ENCODE measurements at places on chromosomes 3 and 15. TPM values are rescaled to one million over a fixed set of nuclear protein-coding genes. Genes with fewer than 3 reads are reported as not detected.

Gene EXD1
- total RNA-seq = not detected

Gene KCNMB2
- not detected for total RNA-seq

Gene TAGLN3
- 0.33 TPM for total RNA-seq

Gene GABRG3
- not detected for total RNA-seq

Gene OCA2
- total RNA-seq = not detected

Gene CLDN1
- 0.33 TPM for total RNA-seq

Gene KBTBD8
- total RNA-seq = 16.8 TPM

Gene KLF15
- 0.19 TPM for total RNA-seq

Gene CORO2B
- total RNA-seq = 0.16 TPM

Gene DUOXA1
- not detected for total RNA-seq

Gene TMEM207
- not detected for total RNA-seq

Gene NTRK3
- total RNA-seq = 1.6 TPM

- DNase-seq = no peak
- H3K27ac ChIP-seq = no peak overlapping the region
- no peak overlapping the region for H3K4me3 ChIP-seq
- no peaks in the 10 kb centered on the region for H3K4me1 ChIP-seq
Observed at GRCh38 chr15:61116825-61117224, 112.3 kb downstream of the RORA start.

- H3K27me3 ChIP-seq = no peaks in the 10 kb centered on the region
- H3K4me1 ChIP-seq = peaks cover 4% of the 10 kb centered on the region
- H3K4me3 ChIP-seq = no peak overlapping the region
- no peak overlapping the region for H3K27ac ChIP-seq
- no peak for DNase-seq
Observed at GRCh38 chr3:129699199-129699598, 92.7 kb upstream of the PLXND1 start.

DNA sequence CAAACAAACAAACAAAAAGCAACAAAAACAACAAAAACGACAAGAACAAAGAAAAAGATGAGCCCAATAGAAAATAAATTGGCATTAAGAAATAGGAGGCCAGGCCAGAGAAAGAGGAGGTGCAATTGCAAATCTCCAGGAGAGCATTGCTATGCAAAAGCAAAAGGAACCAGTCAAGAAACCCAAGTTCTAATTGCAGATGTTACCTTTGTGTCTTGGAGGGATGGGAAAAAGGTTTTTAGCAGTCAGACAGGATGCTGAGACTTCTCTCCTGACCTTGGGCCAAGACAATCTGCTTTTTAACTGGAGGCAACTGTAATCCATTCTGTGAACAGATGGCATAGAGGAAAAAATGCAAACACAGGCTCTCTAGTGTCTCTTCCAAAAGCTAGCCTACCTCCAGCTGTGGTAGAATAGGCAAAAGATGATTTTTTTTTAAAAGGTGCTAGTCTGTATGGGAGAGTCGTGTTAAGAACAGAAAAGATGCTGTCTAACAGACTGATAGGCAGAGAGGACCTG is 56.4 kb downstream of the LSAMP start:
- no peak for DNase-seq
- H3K4me1 ChIP-seq = no peaks in the 10 kb centered on the region
- no peaks in the 10 kb centered on the region for H3K36me3 ChIP-seq
- H3K27me3 ChIP-seq = no peaks in the 10 kb centered on the region
- no peak overlapping the region for H3K27ac ChIP-seq
- H3K4me3 ChIP-seq = no peak overlapping the region

- no peak overlapping the region for H3K27ac ChIP-seq
- H3K4me1 ChIP-seq = peaks cover 5% of the 10 kb centered on the region
- peaks cover 37% of the 10 kb centered on the region for H3K27me3 ChIP-seq
- H3K4me3 ChIP-seq = no peak overlapping the region
- H3K36me3 ChIP-seq = no peaks in the 10 kb centered on the region
Observed at GRCh38 chr15:99062226-99062625, 42.7 kb upstream of the SYNM start.

GRCh38 chr3:49804141-49805041 is 1.3 kb downstream of the INKA1 start:
- H3K4me1 ChIP-seq = peaks cover 40% of the 10 kb centered on the region
- DNase-seq = no peak
- peak overlapping the region; percentile 26 for H3K27ac ChIP-seq
- H3K36me3 ChIP-seq = peaks cover 5% of the 10 kb centered on the region
- peaks cover 18% of the 10 kb centered on the region for H3K27me3 ChIP-seq
- H3K4me3 ChIP-seq = peak overlapping the region; percentile 80

GRCh38 chr15:31930967-31931366 is 99.3 kb upstream of the CHRNA7 start:
- no peaks in the 10 kb centered on the region for H3K36me3 ChIP-seq
- H3K27ac ChIP-seq = no peak overlapping the region
- peaks cover 3% of the 10 kb centered on the region for H3K27me3 ChIP-seq
- H3K4me1 ChIP-seq = no peaks in the 10 kb centered on the region

GRCh38 chr3:29202378-29202777 is 78.5 kb upstream of the RBMS3 start:
- H3K27me3 ChIP-seq = peaks cover 8% of the 10 kb centered on the region
- no peak overlapping the region for H3K4me3 ChIP-seq
- DNase-seq = no peak
- no peaks in the 10 kb centered on the region for H3K36me3 ChIP-seq

- no peaks in the 10 kb centered on the region for H3K27me3 ChIP-seq
- peaks cover 22% of the 10 kb centered on the region for H3K36me3 ChIP-seq
- peaks cover 2% of the 10 kb centered on the region for H3K4me1 ChIP-seq
Observed at GRCh38 chr3:171427771-171428320, 32.4 kb downstream of the TNIK start.

GRCh38 chr15:83659417-83659812 is 5.5 kb downstream of the ADAMTSL3 start:
- peaks cover 13% of the 10 kb centered on the region for H3K27me3 ChIP-seq
- H3K4me3 ChIP-seq = no peak overlapping the region
- no peak overlapping the region for H3K27ac ChIP-seq
- no peaks in the 10 kb centered on the region for H3K4me1 ChIP-seq

GRCh38 chr3:51977446-51978142 is 2.7 kb downstream of the ABHD14A start:
- H3K4me3 ChIP-seq = peak overlapping the region; percentile 41
- DNase-seq = no peak
- peaks cover 27% of the 10 kb centered on the region for H3K4me1 ChIP-seq
- H3K36me3 ChIP-seq = peaks cover 2% of the 10 kb centered on the region
- H3K27me3 ChIP-seq = no peaks in the 10 kb centered on the region
- H3K27ac ChIP-seq = peak overlapping the region; percentile 75

- H3K4me3 ChIP-seq = peak overlapping the region; percentile 20
- no peak for DNase-seq
- H3K27ac ChIP-seq = no peak overlapping the region
- peaks cover 31% of the 10 kb centered on the region for H3K27me3 ChIP-seq
Observed at GRCh38 chr3:46811615-46812236, 51.5 kb downstream of the MYL3 start.

DNA sequence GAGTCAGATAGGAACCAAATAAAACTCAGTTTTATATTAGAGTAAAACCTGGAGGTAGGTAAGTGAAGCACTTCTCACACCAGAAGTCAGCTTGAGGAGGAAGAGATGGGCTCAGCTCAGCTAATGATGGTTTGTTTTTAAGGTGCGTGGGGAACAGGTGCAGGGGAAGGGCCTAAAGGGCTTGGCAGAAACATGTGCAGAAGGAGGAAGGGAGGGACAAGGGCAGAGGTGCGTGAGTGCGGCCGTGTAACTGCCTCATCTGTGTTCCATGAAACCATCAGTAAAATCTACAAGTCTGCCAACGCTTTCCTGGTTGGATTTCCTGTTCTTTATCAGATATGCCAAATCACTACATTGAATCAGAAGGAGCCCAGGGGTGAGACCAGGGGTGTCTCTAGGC is 19.9 kb downstream of the FYCO1 start:
- H3K27ac ChIP-seq = peak overlapping the region; percentile 87
- H3K4me1 ChIP-seq = peaks cover 86% of the 10 kb centered on the region
- peak overlapping the region; percentile 57 for H3K4me3 ChIP-seq
- no peak for DNase-seq
- peaks cover 80% of the 10 kb centered on the region for H3K36me3 ChIP-seq

- H3K27ac ChIP-seq = no peak overlapping the region
- no peak for DNase-seq
- peaks cover 22% of the 10 kb centered on the region for H3K4me1 ChIP-seq
- no peaks in the 10 kb centered on the region for H3K27me3 ChIP-seq
- no peak overlapping the region for H3K4me3 ChIP-seq
- H3K36me3 ChIP-seq = no peaks in the 10 kb centered on the region
Observed at GRCh38 chr3:177420651-177421480, 223.6 kb upstream of the TBL1XR1 start.

DNA sequence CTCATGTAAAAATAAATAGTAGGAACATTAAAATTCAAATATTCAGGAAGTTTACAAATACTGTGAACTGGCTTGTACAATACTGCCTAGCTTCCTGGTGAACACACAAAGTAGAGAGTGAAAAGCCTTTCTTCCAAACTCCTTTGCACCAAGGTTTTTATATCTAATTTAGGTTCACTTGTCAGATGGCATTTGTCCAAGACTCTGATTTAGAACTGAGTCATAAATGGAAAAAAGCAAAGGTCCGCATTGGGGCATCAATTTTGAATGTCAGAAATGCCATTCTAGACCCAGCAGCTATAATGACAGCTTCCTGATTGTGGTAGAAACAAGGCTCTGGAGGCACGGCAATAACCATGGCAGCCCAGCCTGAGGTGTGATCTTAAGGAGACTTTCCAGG is 160.7 kb downstream of the PDE8A start:
- H3K4me1 ChIP-seq = no peaks in the 10 kb centered on the region
- H3K4me3 ChIP-seq = no peak overlapping the region
- no peak overlapping the region for H3K27ac ChIP-seq
- H3K27me3 ChIP-seq = no peaks in the 10 kb centered on the region

DNA sequence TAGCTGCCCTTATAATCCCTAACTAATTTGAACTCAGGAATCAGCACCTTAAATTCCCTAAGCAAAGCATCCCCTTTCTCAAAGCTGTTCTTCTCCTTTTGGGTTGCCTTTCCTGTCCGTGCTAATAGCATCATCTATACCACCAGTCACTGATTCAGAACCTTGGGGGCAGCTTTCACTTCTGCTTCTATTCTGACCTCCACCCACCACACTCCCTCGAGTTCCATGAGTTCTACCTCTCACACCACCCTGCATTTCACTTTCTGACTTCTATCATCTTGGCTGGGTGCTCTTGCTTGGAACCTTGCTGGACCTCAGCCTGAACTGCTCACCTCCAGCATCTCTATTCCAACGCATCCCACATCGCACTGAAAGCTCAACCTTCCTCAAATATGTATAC is 55.4 kb upstream of the KCNMB2 start:
- H3K27me3 ChIP-seq = no peaks in the 10 kb centered on the region
- H3K27ac ChIP-seq = no peak overlapping the region
- no peak for DNase-seq
- H3K4me3 ChIP-seq = no peak overlapping the region
- no peaks in the 10 kb centered on the region for H3K36me3 ChIP-seq
